ENCODE measurements at places on chromosomes 4 and X. TPM values are rescaled to one million over a fixed set of nuclear protein-coding genes. Genes with fewer than 3 reads are reported as not detected.

Gene ZNF732
- not detected for polyA plus RNA-seq

Gene TAPT1
- 7.9 TPM for polyA plus RNA-seq

Gene SPATA18
- polyA plus RNA-seq = 2.6 TPM

Gene TMPRSS11A
- polyA plus RNA-seq = not detected

Gene VSIG4
- polyA plus RNA-seq = 178 TPM

Gene APBB2
- polyA plus RNA-seq = 7.8 TPM

Gene SCRG1
- 0.55 TPM for polyA plus RNA-seq

Gene MBTPS2
- polyA plus RNA-seq = under 0.01 TPM

Gene SLC9A7
- polyA plus RNA-seq = 4.0 TPM

Gene GYPA
- polyA plus RNA-seq = not detected

Gene SSX4B
- not detected for polyA plus RNA-seq

Gene ASB9
- polyA plus RNA-seq = 3.7 TPM

Gene CHRDL1
- polyA plus RNA-seq = 11.4 TPM

Gene GAGE12F
- not detected for polyA plus RNA-seq

Gene AKAP14
- polyA plus RNA-seq = not detected

Gene NLRP2B
- polyA plus RNA-seq = not detected

Gene MAGEB17
- not detected for polyA plus RNA-seq

Gene MEPE
- polyA plus RNA-seq = not detected

Gene DMRTC1
- polyA plus RNA-seq = not detected

Gene SOWAHB
- 7.8 TPM for polyA plus RNA-seq

Gene KDR
- 4.4 TPM for polyA plus RNA-seq

Gene CTAG2
- polyA plus RNA-seq = 3.0 TPM

Gene NR3C2
- 23.4 TPM for polyA plus RNA-seq

Gene DAPP1
- polyA plus RNA-seq = 3.0 TPM

Gene FOXR2
- polyA plus RNA-seq = not detected

Gene FAT1
- 72.3 TPM for polyA plus RNA-seq

Gene GCNA
- polyA plus RNA-seq = 0.60 TPM

Gene SPIN2A
- polyA plus RNA-seq = not detected

Gene SH2D1A
- polyA plus RNA-seq = 6.5 TPM

Gene BEND4
- not detected for polyA plus RNA-seq

Gene FBXW7
- polyA plus RNA-seq = 8.7 TPM

Gene RASGEF1B
- 6.0 TPM for polyA plus RNA-seq

Gene MAGEH1
- polyA plus RNA-seq = 2.5 TPM

Gene SHROOM2
- polyA plus RNA-seq = 2.1 TPM

Gene UGT2B15
- 6.0 TPM for polyA plus RNA-seq

Gene GK
- polyA plus RNA-seq = 18.6 TPM

Measured in sigmoid colon (tissue), 7 donors.